CD14-positive monocyte (primary cell): ENCODE measurements at places on chromosomes 2 and 18.

- H3K27ac ChIP-seq, result no peak overlapping the region
- H3K27me3 ChIP-seq, result no peaks in the 10 kb centered on the region
- H3K36me3 ChIP-seq, result no peaks in the 10 kb centered on the region
- no peak for DNase-seq
These were observed 93.1 kb downstream of the MDH1 start for GRCh38 chr2:63681896-63682295.

DNA sequence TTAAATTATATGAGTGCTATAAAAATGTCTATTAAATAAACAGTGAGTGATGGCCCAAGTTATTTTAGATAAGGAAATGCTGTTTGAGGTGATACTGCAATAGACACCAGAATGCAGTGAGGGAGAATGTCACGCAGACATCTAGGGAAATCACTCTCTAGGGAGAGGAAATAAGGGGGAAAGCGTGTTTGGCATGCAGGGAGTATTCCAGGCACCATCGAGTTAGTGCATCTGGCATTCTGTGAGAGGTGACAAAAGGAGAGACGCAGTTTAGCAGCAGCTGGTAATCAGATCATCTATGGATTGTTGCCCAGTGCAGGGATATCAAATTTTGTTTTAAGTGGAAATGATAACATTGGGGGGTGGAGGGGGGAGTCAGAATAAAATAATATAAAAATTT, 175.4 kb upstream of the NETO1 start:
- DNase-seq, result no peak
- H3K27ac ChIP-seq, result no peak overlapping the region
- no peaks in the 10 kb centered on the region for H3K27me3 ChIP-seq
- H3K4me1 ChIP-seq, result no peaks in the 10 kb centered on the region
- H3K36me3 ChIP-seq, result no peaks in the 10 kb centered on the region

GRCh38 chr18:39450958-39451357, 1885.4 kb upstream of the CELF4 start:
- H3K4me1 ChIP-seq, result no peaks in the 10 kb centered on the region
- no peaks in the 10 kb centered on the region for H3K36me3 ChIP-seq
- DNase-seq, result no peak
- H3K4me3 ChIP-seq, result no peak overlapping the region
- H3K27ac ChIP-seq, result no peak overlapping the region
- no peaks in the 10 kb centered on the region for H3K27me3 ChIP-seq

GRCh38 chr2:122749405-122749804, 994.0 kb downstream of the TSN start:
- DNase-seq, result no peak
- H3K4me1 ChIP-seq, result peaks cover 14% of the 10 kb centered on the region
- H3K36me3 ChIP-seq, result no peaks in the 10 kb centered on the region
- no peaks in the 10 kb centered on the region for H3K27me3 ChIP-seq

DNA sequence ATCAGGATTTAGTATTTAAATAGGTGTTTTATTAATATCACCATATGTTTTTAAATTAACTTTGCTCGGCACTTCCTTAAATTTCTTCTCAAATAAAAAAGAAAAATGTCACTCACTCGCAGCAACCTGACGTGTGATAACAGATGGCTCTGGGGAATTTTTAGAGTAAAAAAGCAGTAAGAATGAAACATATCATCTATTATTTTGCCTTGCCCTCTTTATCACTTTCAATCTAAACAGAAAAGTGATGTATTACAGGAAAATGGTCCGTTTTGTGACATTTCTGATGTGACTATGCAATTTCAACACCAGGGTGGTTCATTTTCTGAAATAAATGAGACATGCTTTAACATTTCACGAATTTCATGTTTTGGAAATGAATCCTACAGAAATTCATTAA, 1368.0 kb upstream of the LRRTM1 start:
- H3K4me1 ChIP-seq, result no peaks in the 10 kb centered on the region
- no peak overlapping the region for H3K4me3 ChIP-seq

- H3K27me3 ChIP-seq, result no peaks in the 10 kb centered on the region
- H3K36me3 ChIP-seq, result no peaks in the 10 kb centered on the region
- DNase-seq, result no peak
- no peak overlapping the region for H3K27ac ChIP-seq
- no peak overlapping the region for H3K4me3 ChIP-seq
- H3K4me1 ChIP-seq, result no peaks in the 10 kb centered on the region
These were observed 35.6 kb downstream of the COL5A2 start for GRCh38 chr2:189143925-189144324.

DNA sequence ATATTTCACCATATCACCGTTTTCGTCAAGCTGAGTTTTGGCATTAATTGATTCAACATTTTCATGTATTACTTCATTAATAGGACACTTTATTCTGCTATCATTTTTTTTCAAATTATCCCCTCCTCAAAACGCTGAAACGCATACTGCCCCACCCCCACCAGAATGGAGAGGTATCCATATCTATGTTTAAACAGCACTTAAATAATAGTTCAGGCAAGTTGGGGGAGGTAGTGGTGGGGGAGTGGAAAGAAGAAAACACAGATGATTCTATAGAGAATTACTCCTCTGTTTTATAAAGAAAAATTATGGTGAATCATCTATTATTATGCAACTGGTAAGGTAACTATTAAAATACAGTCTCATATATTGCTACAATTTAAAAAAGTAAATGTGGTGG, 314.4 kb upstream of the ZEB2 start:
- H3K36me3 ChIP-seq, result no peaks in the 10 kb centered on the region
- H3K27me3 ChIP-seq, result no peaks in the 10 kb centered on the region
- DNase-seq, result no peak
- no peak overlapping the region for H3K4me3 ChIP-seq
- no peak overlapping the region for H3K27ac ChIP-seq
